ENCODE measurements at places on chromosomes 13 and 19.

DNA sequence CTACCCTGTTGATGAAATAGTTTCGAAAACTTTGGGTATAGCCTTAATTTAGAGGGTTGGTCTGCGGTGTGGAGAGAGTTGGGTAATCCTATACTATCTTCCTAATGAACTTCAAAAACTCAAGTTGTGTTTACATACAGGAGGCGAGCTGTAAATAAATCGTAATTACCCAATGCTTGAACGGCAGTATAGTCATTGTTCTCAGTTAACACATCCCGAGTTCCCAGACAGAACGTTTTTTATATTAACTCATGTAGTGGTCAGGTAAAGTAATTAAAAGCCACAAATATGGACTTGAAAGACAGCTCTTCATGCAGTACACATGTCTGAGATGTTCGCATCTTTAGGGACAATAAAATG lies 1.5 kb downstream of the PDS5B start:
- no peak for DNase-seq

DNA sequence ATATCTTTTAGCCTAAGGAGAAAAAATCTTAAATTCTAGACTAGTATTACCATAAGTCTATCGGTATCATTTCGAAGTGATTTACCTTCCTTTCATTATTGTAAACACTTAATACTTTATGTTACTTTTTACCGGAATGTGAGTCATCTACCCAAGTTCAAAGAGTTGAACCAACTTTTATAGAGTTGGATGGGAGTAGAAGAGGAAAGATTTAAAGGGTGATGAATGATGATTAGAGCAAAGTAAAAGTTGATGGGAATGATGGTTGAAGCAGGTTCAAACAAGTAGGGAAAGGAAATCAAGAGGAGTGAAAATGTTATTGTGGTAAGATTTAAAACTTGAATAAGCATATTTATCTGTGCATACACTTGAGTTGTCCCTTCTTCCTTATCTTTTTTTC lies 11.3 kb upstream of the LPAR6 start:
- DNase-seq = no peak

DNA sequence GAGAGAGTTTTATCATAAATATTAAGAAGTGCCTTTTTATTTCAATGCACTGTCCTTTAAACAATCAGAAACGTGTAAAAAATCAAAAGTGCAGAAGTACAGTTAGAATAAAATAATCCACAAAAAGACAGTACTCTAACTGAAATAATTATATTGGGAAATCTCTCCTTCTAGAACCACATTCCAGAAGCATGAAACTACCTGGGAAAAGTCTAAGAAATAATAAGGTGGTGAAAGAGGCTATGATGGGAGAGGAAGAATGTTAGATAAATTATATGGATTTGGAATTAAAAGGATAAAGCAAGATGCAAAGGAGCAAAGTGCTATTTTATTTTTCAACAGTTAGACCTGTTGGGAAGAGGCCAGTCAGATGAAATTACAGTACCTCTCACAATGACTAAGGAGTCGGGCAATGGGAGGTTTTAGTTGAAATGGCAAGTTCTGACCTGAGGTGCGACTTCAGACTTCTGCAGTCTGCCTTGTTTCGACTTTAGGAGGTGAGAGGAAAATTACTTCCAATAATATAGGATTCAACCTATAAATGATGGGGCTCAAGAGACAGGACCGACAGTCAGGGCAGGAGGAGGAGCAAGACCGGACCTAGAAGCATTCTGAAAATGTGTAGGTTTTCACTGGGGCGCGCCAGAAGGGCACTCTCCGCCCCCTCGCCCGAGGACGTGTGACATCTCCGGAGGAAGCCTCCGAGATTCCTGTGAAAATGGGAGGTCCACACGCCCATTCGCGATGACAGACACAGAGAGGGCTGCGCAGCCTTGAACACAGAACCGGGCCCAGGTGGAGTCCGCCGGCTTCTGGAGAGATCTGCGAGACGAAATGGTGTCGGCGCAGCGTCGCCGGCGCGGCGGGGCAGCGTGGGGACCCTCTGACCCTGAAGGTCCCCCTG lies 717 bp downstream of the SPRYD7 start:
- peak; percentile 34 for DNase-seq

- DNase-seq = no peak
Observed at GRCh38 chr13:100330662-100331061, 241.8 kb downstream of the PCCA start.

DNA sequence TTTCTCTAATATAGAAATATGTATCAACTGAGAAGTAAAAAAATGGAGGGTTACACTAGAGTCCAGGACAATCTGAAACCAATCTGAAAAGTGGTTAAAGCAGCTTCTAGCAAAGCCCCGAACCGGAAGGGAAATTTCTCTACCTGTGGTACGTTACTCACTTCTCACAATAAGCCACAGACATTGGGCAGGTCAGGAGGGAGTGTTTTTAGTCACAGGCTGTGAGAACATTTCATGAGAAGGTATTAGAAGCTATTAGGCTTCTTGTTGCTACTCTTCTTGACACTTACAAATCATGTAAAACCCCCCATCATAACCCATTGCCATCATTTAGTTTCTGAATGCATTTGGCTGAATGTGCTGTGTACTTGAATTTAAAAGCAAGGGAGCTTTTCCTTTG lies 120.9 kb downstream of the NUFIP1 start:
- no peak for DNase-seq

- DNase-seq = no peak
Observed at GRCh38 chr13:104314321-104314720, 1248.1 kb upstream of the SLC10A2 start.

GRCh38 chr13:45909673-45910072 lies 58.1 kb upstream of the SIAH3 start:
- DNase-seq = no peak
